ENCODE measurements at places on chromosomes 7 and 10. TPM values are rescaled to one million over a fixed set of nuclear protein-coding genes. Genes with fewer than 3 reads are reported as not detected.

Gene LBX1
- total RNA-seq, result not detected

Gene TMEM176B
- total RNA-seq, result 0.58 TPM

Gene INPP5F
- total RNA-seq, result 23.6 TPM

Gene ADCYAP1R1
- not detected for total RNA-seq

Gene FGFR2
- 0.48 TPM for total RNA-seq

Gene SEMA4G
- 0.35 TPM for total RNA-seq

Gene LHFPL3
- not detected for total RNA-seq
